SW480 (cell line): ENCODE measurements at places on chromosomes 2 and 18.

GRCh38 chr2:42286268-42286946 lies 74.6 kb downstream of the COX7A2L start:
- no peak for DNase-seq

DNA sequence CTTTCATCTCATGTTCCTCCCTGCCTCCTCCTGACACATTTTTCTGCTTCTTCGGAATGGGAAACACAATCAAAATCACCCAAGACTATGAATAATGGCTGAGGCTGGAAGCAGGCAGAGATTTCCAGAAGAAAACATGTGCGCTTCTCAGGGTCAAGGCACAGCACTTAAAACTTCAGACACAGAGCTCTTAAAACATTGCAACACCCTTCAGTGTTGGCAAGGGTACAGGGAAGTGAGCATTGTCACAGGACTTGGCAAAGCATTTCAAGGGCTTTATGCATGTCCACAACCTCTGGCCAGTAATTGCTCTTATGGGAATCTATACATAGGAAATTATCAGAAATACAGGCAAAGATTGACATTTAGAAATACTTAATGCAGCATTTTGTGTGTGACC lies 477.6 kb upstream of the KLHL29 start:
- DNase-seq: no peak

DNA sequence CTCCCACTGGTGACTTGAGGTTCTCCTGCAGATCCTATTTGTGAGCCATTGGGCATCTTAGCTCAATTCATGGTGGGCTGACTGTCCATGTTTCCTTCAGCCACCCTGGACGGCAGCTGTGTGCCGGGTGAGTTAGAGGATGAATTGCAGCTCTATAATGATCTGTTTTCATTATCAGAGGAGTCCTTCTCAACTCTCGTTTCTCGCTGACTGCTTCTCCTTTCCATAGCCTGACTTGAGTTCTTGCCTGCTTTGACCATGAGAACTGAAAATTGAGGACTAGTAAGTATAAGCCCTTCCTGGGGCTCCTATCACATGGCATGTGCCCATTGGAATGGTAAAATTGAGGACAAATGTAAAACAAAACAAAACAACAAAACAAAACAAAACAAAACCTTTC lies 121.8 kb downstream of the CDC42EP3 start:
- no peak for DNase-seq

GRCh38 chr2:199910338-199911051 lies 598 bp upstream of the C2orf69 start:
- no peak for DNase-seq

DNA sequence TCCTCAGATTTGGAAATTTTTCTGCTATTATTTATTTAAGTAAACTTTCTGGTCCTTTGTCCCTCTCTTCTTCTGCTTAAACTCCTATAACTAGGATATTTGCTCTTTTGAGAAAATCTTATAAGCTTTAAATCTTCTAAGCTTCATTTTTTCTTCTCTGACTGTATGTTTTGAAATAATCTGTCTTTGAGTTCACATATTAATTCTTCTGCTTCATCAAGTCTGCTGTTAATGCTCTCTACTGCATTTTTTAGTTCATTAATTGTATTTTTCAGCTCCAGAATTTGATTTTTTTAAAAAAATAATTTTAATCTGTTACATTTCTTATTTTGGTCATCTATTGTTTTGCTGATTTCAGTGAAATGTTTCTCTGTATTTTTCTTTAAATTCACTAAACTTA lies 28.9 kb downstream of the ICA1L start:
- DNase-seq: no peak

DNA sequence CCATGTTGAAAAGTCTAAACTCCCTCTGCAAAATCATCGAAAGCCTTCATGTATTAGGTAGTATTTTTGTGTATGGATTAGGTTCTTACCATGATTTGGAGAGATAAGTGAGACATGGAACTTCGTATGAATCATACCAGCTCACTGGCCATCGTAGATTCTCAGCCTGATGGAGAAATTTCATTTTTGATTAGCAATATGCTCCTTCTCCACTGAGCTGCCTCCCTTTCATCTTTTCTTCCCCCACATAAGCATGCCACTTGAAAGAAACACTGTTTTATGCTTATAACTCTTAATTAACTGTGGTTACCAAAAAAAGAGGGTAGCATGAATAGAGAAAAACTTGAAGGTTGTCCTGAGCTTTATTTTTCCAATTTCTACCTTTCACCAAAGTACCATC lies 111.9 kb downstream of the NCK2 start:
- DNase-seq: no peak

DNA sequence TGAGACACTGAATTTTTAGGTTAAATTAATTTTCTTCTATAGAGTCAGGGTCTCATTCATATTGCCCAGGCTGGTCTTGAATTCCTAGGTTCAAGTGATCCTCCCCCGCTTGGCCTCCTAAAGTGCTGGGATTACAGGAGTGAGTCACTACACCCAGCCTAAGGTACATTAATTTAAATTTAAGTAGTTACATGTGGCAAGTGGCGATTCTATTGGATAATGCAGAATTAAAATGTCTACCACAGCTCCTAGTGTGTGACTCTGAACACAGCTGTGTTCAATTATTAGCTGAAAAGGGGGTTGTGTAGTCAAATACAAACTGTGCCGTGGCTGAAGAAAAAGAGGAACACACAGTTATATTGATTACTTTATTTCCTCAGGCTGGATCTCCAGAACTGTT lies 2.2 kb upstream of the CAD start:
- DNase-seq: no peak

GRCh38 chr2:160245614-160246155 lies 45.6 kb upstream of the ITGB6 start:
- no peak for DNase-seq
